ENCODE measurements at places on chromosomes 11 and 22.

DNA sequence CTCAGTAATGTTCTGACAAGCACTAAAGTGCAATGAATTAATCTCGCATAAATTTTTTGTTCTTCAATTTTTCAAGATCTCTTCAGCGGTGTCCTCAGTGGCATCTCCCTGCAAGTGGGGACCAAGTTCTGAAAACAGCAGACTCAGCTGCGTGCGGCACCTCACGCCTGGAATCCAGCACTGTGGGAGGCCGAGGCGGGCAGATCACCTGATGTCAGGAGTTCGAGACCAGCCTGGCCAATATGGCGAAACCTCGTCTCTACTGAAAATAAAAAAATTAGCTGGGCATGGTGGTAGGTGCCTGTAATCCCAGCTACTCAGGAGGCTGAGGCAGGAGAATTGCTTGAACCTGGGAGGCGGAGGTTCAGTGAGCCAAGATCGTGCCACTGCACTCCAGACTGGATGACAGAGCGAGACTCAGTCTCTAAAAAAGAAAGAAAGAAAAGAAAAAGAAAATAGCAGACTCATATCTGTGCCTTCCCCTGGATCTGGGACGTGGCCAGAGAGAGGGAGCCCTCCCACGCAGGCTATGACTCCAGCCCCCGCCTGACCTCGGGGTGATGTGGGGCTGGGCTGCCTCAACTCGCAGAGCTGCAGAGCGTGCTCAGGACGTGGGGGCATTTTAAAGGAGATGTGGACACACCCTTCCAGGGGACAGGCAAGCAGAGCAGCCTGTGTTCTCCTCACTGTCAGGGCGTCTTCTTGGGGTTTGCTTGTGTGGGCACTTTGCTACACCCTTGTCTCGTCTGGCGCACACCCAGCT is 346.6 kb downstream of the BRD1 start:
- no peak for DNase-seq

DNA sequence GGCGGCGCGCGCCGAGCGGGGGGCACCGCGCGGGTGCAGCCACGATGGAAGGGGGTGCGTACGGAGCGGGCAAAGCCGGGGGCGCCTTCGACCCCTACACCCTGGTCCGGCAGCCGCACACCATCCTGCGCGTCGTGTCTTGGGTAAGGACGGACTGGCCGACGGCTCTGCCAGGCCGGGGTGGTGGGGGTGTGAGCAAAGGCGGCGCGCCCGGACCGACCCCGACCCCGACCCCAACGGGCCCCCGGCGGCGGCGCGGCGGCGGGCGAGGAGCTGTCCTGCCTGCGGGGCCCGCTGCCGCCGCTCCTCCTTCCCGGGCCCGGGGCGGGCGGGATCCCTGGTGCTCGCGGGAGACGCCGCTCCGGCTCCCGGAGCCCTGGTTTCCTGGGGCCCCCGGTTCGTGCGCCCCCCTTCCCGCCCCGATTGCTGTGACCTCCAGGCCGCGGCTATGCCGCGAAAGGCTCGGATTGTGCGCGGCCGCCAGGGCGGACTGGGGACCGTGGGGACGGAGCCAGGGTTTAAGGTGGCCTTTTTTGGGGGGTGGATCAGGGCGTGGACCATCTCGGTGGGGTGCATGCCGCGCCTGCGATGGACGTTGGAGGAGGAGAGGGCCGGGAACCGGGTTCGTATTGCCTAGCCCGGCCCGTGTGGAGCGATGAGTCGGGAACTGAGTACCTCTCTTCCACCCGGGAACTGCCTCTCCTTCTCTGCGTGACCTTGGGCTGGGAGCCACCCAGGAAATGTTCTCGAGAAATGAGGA is at the start of gene SYNGR1:
SYNGR1 (plus strand) TSS at position 25 of the 760 bp plus-strand sequence; CDS start at position 45, 20 bp downstream.
- DNase-seq: no peak

DNA sequence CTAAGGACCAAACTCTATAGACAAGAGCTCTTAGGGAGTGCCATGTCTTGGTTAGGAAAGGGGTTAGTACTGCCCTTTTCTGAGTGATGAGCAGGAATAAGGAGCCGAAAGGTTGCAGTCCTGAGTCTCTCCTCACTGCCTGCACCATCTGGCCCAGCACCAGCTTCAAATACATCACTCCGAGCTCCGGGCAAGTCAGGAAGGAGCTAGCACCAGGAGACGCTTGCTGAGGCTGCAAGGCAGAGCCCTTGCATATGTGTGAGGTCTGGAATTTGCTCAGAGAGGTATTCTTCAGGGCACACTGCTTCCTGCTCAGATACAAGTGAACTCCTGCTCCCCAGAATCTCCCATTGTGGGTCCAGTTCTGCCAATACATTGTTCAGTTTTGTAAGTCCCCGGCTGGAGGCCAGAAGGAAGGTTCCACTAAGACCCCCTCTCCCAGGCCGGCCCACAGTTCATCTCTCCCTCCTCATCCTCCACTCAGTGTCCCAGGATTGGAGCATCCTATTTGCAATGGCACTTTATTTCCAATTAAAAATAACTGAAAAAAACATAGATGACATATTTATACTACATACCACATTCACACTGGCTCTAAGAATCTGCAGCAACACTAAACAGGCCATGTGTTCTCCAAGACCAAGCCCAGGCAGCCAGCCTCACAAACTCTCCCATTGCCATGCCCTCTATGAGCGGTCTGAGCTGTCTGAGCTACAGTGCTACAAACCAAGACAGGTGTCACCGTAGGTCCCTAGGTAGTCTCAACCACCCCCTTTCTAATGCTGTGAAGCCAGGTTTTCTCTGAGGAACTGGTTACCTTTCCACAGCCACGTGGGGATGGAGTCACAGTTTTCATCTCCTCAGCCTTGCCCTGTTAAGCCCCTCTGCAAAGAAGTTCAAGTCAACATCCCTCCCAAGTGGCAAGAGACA is 55.1 kb upstream of the SPATA19 start:
- DNase-seq: no peak

GRCh38 chr11:45597097-45597496 is 68.3 kb downstream of the CHST1 start:
- no peak for DNase-seq

DNA sequence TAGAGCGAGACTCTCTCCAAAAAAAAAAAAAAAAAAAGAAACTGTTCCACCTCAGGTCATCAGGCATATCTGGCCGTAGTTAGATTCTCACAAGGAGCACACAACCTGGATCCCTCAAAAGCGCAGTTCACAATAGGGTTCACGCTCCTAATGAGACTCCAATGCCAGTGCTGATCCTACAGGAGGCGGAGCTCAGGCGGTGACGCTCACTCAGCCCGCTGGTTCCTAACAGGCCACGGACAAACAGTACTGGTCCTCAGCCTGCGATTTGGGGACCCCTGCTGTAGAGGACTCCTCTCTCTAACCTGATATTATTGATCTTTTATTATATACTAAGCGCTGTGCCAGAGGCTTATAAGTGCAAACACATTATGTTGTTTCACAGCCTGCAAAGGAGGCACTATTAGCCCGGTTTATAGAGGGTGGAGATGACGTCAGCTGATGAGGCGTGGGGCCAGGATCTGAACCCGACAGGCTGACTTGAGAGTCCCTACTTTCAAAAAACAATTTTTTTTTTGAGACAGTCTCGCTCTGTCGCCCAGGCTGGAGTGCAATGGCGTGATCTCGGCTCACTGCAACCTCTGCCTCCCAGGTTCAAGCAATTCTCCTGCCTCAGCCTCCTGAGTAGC is 4.9 kb upstream of the MAFF start:
- DNase-seq: no peak

- peak; percentile 36 for DNase-seq
These were observed 346 bp downstream of the FJX1 start for GRCh38 chr11:35618497-35619115.

GRCh38 chr22:23859201-23859600 is 1.5 kb downstream of the SLC2A11 start:
- no peak for DNase-seq

GRCh38 chr11:1560002-1560648 is 11.9 kb downstream of the DUSP8 start:
- no peak for DNase-seq

- DNase-seq: no peak
These were observed 125.1 kb downstream of the TIMP3 start for GRCh38 chr22:32926600-32926999.

DNA sequence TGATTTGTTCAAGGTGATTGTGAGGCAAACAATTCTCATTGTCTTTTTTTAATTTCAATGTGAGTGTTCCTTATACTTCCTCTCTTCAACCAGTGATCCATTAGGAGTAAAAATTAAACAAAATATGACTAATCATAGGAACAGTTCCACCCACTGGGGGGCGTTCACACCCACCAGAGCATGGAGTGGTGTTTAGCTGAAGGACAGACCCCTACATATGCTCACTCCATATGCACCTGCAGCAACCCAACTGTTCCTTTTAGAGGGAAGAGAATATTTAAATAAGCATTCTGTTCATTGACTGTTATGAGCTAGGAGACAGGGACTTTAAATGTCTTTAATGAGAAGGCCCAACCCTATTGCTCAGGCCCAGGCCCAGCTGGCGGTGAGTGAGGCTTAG is 78.7 kb upstream of the DRD2 start:
- no peak for DNase-seq

DNA sequence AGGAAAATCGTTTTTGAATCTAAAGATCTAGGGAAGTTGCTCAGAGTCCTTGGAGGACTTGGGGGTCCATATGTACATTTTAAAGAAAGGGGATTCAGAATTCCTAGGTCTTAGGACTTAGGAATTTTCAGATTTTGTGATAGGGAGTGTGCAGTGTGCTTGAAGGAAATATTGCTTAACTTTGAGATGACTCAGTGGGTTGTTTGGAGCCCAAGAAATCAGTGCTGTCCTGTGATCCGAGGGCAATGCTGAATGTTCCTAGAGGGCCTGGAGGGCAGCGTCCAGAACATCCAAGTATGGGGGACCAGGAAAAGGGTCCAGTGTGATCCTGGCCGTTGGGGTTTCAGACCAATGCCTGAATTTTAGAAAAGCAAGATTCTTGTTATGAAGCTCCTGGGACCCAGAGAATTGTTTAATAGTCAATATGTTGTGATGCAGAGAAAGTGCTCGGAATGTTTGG is 3.1 kb upstream of the IGF2 start:
- DNase-seq: no peak
